ENCODE measurements at places on chromosomes 5 and 9.

- no peak for DNase-seq
Observed at GRCh38 chr5:80387063-80387768, 20.6 kb upstream of the ZFYVE16 start.

DNA sequence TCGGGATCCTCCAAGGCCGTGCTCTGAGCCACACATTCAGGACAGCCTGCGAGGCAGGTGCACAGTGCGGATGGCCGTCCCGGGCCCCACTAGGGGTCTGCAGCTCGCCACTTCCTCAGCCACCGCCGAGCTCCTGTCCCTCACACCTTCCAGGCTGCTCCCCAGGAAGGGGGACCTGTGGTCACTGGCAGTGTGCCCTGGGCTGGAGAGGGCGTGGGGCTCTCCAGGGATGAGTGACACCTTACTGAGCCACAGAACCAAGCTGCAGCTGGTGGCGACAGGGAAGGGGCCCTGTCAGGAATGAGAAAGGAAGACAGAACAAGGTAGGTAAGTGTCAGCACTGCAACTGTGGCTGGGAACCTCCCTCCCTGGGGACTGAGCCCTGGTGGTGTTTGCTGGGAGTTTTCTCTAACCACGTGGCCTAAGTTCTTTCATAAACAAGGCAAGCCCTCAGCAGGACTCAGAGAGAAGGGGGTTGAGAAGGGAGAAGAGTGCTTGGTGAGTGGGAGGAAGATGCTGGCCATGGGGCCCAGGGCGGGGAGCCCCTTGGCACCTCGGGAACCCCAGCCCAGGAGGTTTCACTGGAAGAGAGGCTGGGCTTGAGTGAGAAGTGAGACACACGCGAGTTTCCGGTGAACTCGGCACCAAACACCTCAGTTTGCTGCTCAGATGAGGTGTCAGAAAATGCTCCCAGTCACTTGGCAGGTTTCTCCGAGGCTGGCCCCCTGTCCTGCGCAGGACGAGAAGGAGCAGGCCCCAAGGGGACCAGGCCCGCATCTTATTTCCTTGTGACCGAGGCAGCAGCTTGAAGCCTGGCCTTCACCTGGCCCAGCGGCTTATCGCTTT lies 5.2 kb downstream of the IL13 start:
- DNase-seq: peak; percentile 73

GRCh38 chr9:133031496-133031911 lies 707 bp downstream of the GTF3C5 start:
- DNase-seq: no peak

- DNase-seq: no peak
Observed at GRCh38 chr5:17696627-17697026, 62.4 kb downstream of the TAF11L14 start.

DNA sequence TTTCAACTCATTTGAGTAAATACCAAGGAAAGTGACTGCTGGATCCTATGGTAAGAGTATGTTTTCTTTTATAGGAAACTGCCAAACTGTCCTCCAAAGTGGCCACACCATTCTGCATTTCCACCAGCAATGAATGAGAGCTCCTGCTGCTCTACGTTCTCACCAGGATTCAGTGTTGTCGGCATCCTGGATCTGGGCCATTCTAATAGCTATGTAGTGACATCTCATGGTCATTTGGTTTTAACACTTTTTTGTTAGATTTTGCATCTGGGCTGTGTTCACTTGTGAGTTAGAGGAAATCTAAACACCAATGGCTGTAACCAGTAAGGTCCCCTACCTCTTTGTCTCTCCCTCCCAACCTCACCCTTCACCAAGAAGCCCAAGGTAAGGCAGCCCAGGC lies 115.9 kb downstream of the ATPSCKMT start:
- DNase-seq: no peak

DNA sequence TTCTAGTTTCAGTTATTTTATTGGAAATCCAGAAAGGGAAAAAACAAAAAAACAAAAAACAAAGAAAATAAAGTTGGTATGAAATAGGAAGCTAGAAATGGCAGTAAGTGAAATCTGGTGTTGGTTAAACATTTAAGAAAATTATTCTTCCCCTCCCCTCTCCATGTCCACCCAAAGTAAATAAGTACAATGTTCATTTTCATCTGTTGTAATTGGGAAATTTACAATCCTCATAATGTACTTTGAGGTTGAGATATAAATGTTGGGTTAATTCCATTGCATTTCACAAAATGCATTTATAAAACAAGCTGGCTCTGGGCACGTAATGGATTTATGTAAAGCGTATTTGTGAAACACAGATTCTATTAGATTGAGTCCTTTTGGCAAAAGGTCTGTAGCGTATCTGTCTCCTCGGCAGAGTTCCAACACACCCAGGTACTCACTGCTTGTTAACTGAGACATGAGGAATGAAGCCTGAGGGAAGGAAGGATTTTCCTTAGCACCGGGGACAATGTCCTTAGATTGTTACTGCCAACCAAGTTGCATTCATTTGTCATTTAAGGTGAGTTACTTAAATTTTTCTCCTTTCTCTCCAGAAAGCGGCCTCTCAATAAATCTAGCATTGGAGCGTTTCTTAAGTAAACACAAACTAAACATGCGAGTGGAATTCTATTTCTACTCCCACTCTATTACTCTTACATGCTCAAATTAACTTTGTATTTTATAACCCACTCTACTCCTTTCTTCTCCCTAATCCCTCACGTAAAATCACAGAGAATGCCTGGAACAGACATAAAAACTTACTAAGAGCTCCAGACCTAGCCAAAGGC lies 912.3 kb upstream of the WWC1 start:
- DNase-seq: no peak
